Stimulated activated CD4-positive, alpha-beta T cell treated with anti-CD3 and anti-CD28 coated beads, Interleukin-4, amount 100 ng/mL, for 1 hour (primary cell): ENCODE measurements at places on chromosomes 1 and 21.

GRCh38 chr1:43764581-43764980, 57.2 kb downstream of the ST3GAL3 start:
- DNase-seq, result no peak

- DNase-seq, result no peak
Observed at GRCh38 chr1:180130651-180131050, 24.0 kb upstream of the QSOX1 start.

GRCh38 chr21:18655931-18656330, 252.3 kb upstream of the TMPRSS15 start:
- no peak for DNase-seq

DNA sequence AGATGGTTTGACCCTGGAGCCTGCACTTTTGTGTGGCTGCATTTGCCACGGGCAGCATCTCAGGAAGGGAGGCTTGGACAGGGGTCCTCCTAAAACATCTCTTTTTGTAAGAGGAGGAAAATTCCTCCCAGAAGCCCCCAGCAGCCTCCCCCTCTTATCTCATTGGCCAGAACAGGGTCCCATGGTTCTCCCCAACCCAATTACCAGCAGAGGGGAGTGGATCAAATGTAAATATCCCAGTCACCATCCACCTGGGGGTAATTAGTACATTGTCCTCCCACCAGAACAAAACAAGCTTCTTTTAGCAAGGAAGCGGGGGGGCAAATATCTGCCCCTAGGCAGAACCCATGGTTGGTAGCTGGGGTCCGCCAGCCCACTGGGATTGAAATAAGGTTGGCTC, 44.7 kb upstream of the TENT5B start:
- no peak for DNase-seq

DNA sequence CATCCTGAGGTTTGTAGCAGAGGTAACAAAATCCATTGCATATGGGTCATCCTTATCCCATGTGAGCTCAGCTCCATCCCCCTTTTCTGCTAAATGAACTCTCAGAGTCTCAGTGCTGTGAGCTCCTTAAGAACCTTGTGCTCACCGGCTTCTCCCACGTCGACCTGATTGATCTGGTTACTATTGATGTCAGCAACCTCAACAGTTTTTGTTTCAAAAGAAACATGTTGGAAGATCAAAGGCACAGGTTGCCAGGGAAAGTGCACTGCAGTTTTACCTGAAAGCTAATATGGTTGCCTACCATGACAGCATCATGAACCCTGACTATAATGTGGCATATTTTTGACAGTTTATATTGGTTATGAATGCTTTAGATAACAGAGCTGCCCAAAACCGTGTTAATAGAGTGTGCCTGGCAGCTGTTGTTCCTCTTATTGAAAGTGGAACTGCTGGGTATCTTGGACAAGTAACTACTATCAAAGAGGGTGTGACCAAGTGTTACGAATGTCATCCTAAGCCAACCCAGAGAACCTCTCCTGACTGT, 131.4 kb downstream of the HS2ST1 start:
- peak; percentile 24 for DNase-seq

GRCh38 chr21:35749904-35750303, 310.4 kb downstream of the SETD4 start:
- no peak for DNase-seq

- no peak for DNase-seq
Observed at GRCh38 chr1:54358503-54359168, 47.6 kb downstream of the SSBP3 start.

DNA sequence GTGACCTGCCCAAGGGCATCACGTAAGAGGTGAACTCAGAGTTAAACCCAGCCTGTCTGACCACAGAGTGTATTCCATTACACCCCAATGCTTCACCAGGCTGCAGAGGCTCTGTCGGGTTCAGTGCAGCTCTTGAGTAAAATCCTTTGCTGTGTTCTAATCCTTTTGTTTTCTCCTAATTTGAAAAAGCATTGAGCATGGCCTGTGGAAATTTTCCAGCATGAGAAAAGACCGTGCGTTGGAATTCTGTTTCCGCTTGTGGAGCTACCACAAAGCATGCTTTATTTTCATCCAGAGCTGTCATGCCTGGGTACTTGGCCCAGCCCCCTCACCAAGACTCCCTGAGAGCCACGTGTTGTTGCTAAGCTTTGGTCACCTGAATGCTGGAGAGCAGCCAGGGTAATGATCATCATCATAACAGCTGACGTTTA, 317.6 kb downstream of the PRDM2 start:
- no peak for DNase-seq

DNA sequence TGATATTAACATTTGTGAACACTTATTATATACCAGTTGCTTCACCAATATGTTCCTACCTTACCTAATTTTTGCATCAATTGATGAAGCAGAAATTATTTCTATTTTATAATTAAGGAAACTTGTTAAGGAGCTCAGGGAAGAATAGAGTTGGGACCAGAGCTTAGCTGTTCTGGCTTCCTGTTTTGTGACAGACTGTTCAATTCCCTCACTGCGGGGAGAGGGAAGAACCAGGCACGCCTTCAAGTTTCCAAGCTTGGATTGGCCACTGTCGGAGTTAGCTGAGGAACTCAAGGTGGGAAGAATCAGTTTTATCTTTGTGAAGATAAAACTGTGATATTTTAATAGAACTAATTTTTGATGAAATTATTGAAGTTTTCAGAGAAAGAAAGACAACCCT, 142.3 kb upstream of the LMO4 start:
- DNase-seq, result no peak

DNA sequence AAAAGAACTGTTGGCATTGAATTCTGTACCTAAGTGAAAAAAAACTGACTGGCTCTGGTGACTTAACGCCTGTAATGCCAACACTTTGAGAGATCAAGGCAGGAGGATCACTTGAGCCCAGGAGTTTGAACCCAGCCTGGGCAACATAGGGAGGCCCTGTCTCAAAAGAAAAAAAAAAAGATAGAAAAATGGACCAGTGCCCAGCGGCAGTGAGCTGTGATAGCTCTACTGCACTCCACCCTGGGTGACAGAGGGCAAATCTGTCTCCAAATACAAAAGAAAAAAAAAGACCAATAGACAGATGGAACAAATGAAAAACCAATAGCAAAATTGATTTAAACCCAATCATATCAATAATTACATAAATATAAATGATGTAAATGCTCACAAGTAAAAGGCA, 674 bp upstream of the AKR7A3 start:
- DNase-seq, result no peak

- DNase-seq, result no peak
Observed at GRCh38 chr1:193356249-193356648, 169.8 kb upstream of the B3GALT2 start.

GRCh38 chr1:16900751-16901150, 5.0 kb downstream of the RNU1-2 start:
- no peak for DNase-seq

DNA sequence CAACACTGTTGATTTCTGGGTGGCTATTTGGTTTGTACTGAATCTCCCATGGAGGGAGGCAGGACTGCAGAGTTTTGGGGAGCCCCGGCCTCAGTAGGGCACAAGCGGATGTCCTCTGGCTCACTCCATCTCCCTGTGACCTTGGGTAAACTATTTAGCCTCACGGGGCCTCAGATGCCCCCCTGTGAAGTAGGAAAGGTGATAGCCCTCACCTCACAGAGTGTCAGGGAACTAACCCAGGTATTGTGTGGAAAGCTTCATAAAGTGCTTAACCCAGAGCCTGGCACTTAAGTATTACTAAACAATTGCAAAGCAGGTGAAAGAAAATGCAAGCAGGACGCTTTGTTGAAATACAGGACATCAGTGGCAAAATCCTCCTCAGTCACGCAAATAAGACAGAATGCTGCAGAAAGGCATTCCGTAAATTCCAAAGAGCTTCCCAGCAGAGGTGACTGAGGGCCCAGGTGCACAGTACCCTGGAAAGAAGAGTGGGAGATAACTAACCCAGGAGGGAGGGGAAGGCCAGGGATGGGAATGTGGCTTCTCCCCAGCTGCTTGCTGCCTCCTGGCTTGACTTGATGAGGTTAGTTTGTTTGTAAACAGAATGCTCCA, 436.3 kb downstream of the PRDM2 start:
- no peak for DNase-seq

GRCh38 chr1:22416555-22417454, 34.8 kb upstream of the ZBTB40 start:
- peak; percentile 73 for DNase-seq

- DNase-seq, result peak; percentile 92
Observed at GRCh38 chr1:27668808-27669723, 2.9 kb downstream of the IFI6 start.

GRCh38 chr21:21963911-21964310, 965.7 kb downstream of the NCAM2 start:
- DNase-seq, result no peak

GRCh38 chr1:102463328-102463727, 466.6 kb upstream of the OLFM3 start:
- DNase-seq, result no peak

DNA sequence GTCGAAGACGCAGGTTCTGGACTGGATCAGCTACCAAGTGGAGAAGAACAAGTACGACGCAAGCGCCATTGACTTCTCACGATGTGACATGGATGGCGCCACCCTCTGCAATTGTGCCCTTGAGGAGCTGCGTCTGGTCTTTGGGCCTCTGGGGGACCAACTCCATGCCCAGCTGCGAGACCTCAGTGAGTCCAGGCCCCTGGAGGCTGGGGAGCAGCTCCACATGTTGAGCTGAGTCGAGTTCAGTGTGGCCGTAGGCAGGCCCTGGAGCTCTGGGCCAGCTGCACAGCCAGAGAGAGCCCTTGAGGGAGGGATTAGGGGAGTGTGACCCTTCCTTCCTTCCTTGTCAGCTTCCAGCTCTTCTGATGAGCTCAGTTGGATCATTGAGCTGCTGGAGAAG, 1.6 kb downstream of the ELF3 start:
- no peak for DNase-seq

DNA sequence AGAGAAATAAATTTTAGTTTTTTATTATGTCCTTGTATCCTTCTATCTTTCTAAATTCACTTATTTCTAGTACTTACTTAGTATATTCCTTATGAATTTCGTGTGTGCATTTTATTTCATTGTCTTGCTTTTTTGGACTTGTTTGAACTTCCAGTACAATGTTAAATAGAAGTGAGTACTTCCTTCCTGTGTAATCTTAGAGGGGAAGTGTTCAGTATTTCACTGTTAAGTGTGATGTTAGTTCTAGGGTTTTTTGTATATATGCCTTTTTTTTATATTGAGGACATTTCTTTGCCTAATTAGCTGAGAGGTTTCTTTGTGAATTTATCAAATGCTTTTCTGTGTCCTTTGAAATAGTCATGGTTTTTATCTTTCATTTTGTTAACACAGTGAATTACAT, 10.7 kb downstream of the LYPLAL1 start:
- no peak for DNase-seq

DNA sequence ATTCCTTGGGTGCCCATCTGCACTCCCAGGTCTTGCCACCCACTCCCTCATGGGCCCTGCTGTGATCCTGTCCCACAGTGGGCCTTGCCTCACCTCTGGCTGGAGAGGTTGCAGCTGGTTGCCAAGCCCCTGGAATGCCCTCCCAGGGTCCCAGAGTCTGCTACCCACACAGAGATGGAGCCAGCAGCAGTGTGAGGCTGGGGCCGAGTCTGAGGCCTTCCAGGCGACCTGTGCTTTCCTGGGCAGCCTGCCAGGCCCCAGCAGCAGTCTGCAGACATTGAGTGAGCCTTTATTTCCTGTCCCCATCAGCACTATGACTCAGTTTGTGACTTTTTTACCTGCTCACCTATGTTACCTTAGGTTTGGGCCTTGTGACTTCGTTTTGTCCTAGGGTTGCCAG, 25.0 kb upstream of the TSPAN2 start:
- DNase-seq, result no peak

DNA sequence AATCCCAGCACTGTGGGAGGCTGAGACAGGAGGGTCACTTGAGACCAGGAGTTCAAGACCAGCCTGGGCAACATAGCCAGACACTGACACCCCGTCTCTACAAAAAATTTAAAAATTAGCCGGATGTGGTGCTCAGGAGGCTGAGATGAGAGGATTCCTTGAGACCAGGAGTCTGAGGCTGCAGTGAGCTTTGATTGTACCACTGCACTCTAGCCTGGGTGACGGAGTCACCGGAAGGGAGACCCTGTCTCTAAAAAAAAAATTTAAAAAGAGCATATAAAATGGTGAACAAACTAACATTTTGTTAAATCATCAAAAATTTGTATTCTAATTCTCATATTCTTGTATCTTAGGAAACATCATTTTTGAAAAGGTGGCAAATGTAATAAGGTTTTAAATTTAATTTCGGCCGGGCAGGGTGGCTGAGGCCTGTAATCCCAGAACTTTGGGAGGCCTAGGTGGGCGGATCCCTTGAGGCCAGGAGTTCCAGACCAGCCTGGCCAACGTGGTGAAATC, 27.1 kb downstream of the MAB21L3 start:
- DNase-seq, result no peak

DNA sequence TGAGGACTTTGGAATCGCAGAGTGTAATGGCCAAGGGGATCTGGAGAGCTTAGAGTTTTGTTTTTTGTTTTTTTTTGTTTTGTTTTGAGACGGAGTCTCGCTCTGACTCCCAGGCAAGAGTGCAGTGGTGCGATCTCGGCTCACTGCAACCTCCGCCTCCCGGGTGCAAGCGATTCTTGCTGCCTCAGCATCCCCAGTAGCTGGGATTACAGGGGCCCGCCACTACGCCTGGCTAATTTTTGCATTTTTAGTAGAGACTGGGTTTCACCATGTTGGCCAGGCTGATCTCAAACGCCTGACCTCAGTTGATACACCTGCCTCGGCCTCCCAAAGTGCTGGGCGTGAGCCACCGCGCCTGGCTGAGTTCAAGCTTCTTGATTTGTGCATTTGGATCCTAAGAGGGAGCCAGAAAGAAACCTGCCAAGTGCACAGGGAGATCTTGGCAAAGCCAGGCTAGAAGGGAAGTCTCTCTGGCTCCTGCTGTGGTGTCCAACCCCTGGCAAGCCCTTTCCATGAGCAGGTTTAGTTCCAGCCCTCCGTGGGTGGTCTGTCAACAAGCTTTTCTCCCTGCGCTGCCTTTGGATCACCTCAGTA, 852 bp downstream of the FAAH start:
- DNase-seq, result no peak

DNA sequence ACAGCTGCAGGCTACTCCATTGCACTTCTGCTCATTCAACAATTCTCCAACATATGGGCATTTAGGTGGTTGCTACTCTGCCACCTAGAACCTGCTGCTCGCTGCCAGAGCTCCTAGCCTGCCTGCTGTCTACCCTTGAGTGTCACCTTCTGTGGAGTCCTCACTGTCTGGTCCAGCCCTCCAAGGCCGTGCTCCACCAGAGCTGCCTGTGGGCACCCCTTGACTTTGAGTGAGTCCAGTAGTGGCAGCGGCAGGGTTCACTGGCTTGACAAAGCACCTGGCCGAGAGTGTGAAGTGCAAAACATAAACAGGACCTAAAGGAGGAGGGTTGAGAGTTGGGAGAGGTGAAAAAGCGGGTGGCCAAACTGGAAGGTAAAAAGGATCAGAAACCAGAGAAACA, 120.3 kb upstream of the DNAH14 start:
- no peak for DNase-seq

- DNase-seq, result no peak
Observed at GRCh38 chr1:100188617-100189016, 10.6 kb upstream of the LRRC39 start.
